D721Med (cell line): ENCODE measurements at places on chromosomes 4 and X.

DNA sequence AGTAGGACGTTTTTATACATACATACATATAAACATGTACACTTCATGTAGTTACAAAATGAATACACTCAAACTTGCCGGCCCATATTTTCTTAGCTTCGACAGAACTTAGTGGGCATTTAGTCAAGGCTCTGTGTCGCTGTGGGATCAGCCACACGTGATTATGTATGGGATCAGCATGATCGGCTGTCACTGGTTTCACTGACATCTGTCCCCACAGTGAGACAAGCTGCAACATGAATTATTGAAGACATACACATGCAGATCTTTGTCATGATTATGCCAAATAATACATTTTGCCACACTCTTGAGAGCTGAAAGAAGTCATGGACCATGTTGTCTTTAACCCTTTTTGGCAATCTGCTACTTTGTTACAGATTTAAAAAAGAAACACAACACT, 38.2 kb upstream of the NAA11 start:
- no peak for DNase-seq

DNA sequence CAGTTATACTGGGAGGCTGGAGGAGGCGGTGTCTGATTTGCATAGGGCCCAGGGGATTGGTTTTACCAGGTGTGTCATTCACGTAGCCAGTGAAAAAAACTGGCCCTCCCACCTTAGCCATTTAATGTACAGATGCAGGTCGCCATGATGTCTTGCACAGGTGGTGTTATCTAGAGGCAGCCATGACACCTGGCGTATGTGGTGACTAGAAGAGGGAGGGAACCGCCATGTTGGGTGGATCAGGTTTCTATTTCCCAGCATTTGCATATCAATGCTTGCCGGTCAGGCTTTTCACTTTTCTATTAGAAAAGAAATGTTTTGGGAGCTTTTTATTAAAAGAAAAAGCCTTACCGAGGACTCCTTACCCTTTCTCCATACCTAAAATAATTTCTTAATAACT, 523.4 kb downstream of the ADGRL3 start:
- no peak for DNase-seq

DNA sequence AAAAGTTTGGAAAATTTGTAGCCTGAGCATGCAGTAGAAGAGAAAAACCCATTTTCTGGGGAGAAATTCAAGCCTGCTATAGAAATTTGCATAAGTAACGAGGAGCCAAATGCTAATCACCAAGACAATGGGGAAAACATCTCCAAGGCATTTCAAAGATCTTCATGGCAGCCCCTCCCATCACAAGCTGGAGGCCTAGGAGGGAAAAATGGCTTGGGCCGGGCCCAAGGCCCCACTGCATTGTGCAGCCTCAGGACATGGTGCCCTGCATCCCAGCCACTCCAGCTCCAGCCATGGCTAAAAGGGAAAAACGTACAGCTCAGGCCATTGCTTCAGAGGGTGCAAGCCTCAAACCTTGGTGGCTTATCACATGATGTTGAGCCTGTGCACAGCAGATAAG, 87.7 kb downstream of the SHROOM4 start:
- no peak for DNase-seq

- DNase-seq: no peak
These were observed 79.8 kb downstream of the SPANXN3 start for GRCh38 chrX:143437439-143437838.

DNA sequence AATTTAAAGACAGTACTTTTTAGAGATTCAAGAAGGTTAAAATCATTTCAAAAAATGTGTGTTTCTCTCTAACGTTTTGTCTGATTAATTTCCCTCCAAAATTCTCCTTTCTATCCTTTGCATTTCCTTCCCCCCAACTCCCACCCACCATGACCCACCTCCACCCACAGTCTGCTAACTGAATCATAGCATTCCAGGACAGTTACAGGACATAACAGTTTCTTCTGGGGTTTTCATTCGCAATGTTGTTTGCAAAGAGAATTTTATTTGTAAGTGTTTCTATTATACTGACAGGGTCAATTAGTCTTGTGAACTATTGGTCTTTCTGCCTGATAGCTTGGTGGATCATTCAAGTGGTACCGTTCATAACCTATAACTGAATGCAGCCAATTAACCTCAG, 53.7 kb downstream of the ANAPC10 start:
- no peak for DNase-seq

DNA sequence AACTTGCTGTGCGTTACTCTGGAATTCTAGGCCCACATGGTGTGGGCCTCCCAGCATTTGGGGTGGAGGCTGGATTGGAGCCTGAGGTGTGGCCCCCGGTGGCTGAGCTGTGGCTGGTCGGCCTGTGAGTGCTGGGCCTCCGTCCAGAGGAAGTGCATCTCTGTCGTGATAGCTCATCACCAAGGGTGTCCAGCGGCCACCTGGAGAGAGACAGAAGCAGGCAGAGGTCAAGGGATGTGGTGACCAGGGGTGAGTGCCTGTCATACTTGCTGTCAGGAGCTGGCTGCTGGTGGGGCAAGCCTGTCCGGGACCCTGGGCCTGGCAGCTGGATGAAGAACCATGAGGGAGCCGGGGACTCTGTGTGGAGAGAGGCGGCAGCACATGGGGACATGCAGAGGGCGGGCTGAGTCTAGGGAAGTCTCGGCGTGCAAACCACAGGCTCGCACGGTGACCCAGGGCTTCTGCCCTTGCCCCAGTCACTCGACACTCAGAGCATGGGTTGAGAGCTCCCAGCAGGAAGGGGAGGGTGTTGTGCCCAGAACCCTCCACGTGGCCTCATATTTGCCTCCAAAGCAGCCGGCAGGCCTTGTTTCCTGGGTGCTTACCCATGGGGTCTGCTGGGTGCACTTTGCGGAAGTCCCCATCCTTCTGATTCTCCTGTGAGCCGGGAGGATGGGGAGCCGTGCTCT, 6.2 kb downstream of the SORCS2 start:
- no peak for DNase-seq

- DNase-seq: no peak
These were observed 54.7 kb upstream of the MYOZ2 start for GRCh38 chr4:119080721-119081541.
